Stimulated activated CD8-positive, alpha-beta memory T cell treated with anti-CD3 and anti-CD28 coated beads, Interleukin-2, amount 100 ng/mL, for 1 hour (primary cell): ENCODE measurements at places on chromosomes 11 and 22.

- no peak for DNase-seq
Measured at GRCh38 chr22:39383841-39384625, 15.5 kb upstream of the TAB1 start.

DNA sequence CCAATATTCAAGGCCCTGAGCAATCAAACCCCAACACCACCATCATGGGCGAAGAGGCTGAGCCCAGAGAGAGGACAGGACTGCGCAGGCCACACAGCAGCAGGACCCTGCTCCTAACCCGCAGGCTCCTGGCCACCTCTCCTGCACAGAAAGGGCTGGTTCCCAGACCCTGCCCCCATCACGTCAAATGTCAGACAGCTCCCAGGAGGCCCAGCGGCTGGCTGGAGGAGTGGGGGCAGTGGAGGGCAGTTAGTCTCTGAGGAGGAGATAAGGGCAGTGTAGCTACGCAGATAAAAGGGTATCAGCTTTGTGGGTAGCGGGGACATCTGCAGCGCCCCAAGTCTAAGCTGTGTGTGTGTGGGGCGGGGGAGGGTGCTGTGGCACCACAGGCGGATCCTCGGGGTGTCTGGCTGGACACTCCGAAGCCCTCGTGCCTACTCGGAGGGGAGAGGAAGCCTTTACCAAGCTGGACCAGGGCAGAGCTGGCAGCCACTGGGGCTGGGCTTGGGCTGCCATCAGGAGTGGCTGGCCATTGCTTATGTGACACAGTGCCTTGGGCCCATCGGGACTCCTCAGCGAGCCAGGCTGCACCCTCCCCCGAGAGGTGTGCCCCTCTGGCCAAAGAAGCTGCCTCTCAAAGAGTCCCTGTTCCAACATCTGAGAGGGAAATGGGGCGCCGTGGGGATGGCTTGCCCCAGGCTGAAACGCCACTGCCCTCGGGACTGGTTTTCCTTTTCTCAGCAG, 21.5 kb downstream of the FADS3 start:
- no peak for DNase-seq

GRCh38 chr11:8122173-8122764, 41.3 kb downstream of the TUB start:
- no peak for DNase-seq

- no peak for DNase-seq
Measured at GRCh38 chr11:33617672-33618350, 82.8 kb downstream of the C11orf91 start.

DNA sequence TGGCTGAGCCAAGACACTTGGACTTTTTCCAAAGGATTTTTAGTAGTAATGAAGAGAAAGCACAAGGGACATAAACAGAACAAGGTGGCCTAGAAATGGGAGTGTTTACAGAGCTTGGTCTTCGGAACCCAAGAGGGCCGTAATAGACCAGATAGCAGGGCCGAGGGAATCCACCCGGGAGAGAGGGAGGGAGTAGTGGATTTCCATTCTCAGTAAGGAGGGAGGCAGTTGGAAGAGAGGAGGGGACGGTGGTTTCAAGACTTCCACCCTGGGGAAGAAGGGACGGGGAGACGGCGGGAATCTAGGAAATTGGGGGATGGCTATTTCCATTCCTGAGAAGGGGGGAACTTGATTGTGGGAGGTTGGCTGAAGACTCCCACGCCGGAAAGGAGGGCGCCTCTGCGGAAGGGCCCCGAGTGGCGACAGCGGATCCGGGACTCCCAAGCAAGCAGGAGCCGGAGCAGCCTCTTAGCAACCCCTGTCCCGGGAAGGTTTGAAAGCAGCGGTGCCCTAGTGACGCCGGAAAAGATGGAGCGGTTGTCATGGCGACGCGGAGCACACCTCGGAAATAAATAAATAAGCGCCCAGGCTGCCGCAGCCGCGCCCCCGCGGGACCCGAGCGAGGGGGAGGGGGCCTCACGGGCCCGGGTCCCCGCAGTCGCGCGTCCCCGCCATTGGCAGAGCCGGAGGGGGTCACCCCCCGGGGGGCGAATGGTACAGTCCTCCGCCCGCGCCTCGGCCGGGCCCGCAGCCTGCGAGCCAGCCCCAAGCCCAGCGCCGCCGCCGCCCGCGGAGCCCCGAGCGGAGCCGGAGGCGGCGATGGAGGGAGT, 31.6 kb downstream of the EIF3F start:
- DNase-seq: peak; percentile 31
